Common myeloid progenitor, CD34-positive (primary cell): ENCODE measurements at places on chromosomes 3 and 15.
A peak's percentile ranks its signal among the peaks of the same experiment; 100 is the strongest.

- DNase-seq: no peak
Observed at GRCh38 chr15:42387603-42388002, 28.3 kb downstream of the CAPN3 start.

DNA sequence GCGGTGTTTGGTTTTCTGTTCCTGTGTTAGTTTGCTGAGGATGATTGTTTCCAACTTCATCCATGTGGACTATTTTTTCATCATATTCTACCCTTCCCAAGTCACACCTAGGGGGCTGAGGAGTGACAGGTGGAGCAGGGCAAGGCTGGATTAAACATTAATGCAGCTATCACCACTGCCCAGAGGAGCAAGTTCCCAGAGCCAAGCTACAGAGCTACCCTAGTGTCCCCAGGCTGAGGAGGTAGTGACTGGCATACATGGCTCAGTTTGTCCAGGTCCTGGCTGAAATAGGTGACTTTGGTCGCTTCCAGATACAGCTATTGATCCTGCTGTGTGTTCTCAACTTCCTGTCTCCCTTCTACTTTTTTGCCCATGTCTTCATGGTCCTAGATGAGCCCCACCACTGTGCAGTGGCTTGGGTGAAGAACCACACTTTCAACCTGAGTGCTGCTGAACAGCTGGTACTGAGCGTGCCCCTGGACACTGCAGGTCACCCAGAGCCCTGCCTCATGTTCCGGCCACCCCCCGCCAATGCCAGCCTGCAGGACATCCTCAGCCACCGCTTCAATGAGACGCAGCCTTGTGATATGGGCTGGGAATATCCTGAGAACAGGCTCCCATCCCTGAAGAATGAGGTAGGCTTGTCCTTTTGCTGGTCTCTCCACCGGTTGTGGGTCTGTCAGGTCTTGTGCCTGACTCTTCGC is at the start of gene SLC22A13:
TSS of gene SLC22A13 (plus strand) at position 209 of the 704 bp plus-strand sequence. CDS start at position 258, 49 bp downstream.
- DNase-seq: no peak

DNA sequence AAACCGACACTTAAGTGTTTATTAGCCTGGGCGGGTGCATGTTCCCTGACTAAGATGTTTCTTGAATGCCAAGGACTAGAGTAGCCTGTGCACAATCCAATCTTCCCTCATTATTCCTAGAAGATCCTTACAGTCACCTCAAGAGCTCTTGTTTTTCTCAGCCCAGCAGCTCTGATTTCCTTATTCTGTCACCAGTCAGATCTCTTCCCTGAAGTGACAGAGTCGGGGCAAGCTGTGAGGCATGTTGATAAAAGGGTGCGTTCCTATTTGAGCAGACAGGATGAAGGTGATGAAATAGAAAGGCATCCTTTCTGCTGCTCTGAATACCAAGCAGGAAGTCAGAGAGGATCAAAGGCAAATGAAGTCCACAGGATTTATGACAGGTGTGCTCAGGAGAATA is 125.6 kb upstream of the MCTP2 start:
- no peak for DNase-seq

DNA sequence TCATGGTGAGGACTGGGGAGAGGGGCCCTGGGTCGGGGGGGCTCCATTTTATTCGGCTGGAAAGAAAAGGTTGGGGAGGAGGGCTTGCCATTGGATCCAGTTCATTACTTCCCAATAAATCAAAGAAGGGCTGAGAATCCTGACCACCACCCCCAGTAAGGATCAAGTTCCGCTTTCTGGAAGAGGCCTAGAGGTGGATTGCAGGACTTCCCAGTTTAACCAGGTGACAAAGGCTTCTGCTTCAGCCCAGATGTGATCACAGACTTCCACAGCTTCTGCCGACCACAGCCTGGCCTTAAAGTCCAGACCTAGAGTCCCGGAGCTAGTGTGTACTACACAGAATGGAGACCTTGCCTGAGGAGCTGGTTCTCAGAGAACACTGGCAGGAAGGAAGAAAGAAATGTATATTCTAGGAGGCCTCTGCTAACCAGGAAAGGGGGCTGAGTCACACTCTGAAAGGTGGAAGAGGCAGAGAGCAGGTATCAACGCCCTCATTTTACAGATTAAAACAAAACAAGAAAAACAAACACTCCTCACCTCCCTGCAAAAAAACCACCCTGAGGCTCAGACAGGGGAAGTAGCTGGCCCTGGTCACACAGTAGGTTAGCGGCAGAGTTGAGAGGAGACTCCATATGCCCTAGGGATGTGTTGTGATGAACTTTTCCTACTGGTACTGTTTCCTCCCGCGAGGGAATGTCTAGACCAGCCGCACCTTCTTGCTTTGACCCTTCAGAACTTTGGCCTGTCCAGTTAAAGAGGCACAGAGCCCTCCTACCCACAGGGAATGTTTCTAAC is 1.1 kb upstream of the CEMIP start:
- DNase-seq: no peak

DNA sequence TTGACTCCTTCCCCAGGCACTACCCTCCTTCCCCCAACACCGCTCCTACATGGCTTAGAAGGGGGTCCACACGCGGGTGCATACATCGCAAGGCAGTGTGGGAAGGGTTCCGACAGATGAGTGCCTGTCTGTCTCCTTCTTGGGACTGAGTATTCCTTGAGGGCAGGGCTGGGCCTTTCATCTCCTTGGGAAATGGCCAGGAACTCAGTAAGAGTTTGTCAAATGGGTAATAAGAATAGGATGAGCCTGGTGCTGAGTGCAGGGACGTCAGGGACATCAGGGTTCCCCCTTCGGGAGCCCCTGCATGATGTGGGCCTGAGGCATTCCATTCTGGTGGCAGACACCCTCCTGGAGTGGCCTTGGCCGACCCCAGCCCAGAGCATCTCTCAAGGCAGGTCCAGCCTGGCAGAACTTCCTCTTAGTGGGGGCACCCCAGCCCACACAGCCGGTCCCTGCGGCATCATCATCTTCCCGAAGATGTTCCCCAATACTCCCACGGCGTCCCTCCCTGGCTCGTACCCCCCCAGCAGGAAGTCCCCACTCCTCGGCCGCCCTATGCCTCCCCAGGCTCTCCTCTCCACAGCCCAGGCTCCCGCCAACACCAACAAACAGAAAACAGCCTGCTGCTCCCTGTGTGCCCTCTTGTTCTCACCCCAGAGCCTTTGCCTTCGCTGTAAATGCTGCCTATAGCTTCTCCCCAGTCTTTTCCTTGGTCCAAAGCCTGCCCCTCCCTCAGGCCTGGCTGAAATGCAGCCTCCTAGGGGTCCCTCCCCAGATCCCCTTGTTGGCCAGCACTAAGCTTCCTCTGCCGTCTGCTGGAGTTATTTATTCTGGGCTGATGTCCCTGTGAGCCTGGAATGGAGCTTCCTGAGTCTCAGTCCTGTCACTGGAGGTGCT is 67.5 kb upstream of the LCTL start:
- DNase-seq: no peak

- DNase-seq: no peak
Observed at GRCh38 chr15:55124616-55125015, 72.1 kb downstream of the RSL24D1 start.

- DNase-seq: no peak
Observed at GRCh38 chr3:106193876-106194275, 325.1 kb upstream of the CBLB start.

DNA sequence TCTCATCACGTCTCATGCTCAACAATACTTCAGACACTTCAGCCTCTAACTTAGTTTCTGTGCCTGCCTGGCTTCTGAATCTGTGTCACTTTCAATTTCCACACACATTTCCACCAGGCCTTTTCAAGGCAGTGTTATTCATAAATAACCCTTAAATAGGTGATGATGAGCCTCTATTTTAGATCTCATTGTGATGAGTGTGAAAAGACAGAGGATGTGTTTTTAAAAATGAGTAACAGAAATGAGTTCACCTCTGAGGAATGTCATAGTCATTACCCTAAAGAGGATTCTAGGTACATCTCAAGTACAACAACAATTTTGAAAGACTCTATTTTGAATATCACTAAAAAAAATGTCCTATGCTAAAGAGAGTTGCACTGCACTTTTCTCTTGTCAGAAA is 64.6 kb downstream of the STAC start:
- DNase-seq: no peak

DNA sequence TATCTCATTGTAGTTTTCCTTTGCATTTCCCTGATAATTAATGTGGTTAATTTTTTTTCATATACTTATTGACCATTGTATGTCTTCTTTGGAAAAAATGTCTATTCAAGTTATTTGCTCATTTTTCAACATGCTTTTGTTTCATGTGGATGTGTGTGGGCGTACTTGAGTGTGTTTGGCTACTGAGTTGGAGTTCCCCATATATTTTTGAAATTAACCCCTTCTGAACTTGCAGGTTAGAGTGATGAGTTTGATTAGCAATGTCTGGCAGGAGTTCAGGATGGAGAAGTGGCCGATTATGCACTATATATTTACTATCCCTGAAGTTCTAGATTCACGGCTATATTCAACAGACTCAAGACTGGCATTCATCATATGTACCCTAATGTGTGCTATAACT is 250.4 kb upstream of the TTC14 start:
- no peak for DNase-seq

GRCh38 chr15:91445695-91446228 is 345.7 kb downstream of the SV2B start:
- no peak for DNase-seq

DNA sequence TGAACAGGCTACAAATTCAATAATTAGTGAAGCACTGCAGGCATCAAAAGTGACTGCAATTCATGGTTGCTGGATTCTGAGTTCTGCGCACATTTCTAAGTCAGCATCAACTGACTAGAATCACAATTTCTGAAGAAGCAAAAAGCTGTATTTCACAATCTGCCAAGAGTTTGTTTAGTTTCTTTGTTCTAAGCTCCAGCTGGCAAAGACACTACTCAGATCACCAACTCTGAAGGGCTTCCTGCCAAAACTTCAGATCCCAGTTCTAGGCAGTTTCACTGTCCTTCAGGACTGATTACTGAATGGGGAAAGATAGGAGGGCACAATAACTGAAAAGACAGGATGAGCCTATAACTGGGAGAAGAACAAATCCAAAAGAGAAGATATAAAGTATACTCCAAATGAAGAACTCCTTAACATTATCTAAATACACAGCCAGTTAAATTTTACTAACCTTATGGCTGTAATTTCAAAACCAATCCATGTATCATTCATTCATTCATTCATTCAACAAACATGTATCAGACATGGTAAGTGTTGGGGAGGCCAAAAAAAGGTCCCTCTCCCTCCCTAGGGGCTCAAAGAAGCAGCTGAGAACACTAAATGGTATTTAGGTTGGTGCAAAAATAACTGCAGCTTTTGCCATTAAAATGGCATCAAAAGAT is 17.1 kb downstream of the TJP1 start:
- no peak for DNase-seq

DNA sequence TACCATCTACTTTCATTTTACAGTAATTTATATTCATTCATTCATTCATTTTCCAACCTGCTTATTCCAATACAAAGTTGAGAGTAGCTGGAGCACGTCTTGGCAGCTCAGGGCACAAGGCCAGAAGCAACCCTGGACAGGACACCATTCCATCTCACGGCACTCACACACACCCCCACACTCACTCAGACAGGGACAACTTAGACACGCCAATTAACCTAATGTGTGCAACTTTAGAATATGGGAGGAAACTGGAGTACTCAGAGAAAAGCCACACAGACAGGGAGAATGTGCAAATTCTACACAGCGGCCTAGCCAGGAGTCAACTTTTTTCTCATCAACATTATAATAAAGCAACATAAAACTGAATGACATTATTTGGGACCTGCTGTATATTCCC is 46.7 kb downstream of the IGF2BP2 start:
- DNase-seq: no peak

GRCh38 chr15:83446904-83447709 is at the start of gene SH3GL3:
Gene SH3GL3, plus strand, starts transcription at chr15:83447341. Its CDS starts 193 bp downstream, at chr15:83447534.
- peak; percentile 83 for DNase-seq

- no peak for DNase-seq
Observed at GRCh38 chr15:99138491-99138982, 33.7 kb downstream of the SYNM start.

GRCh38 chr3:62109534-62109933 is 263.8 kb downstream of the FEZF2 start:
- DNase-seq: no peak

- peak; percentile 93 for DNase-seq
Observed at GRCh38 chr3:44235604-44236484, 5.8 kb upstream of the TOPAZ1 start.

- no peak for DNase-seq
Observed at GRCh38 chr3:115615001-115615814, 8.1 kb upstream of the GAP43 start.

GRCh38 chr15:43948691-43949325 is 122.0 kb downstream of the WDR76 start:
- DNase-seq: no peak

DNA sequence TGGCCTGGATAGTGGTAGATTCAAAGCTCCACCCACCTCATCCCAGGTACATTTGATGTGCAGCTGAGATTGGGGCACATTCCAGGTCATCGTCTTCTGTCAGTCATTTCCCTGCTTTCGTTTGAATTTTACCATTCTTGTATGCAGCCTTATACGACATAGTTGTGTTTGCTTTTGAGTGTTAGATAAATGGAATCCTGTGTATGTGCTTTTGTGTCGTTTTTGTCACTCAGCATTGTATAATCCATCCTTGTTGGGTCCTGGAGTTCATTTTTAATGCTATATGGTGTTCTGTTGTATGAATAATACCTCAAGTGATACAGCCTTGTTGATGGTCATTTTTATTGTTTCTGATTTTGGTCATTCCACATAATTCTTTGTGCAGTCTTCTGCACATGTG is 7.3 kb downstream of the RCCD1 start:
- no peak for DNase-seq

DNA sequence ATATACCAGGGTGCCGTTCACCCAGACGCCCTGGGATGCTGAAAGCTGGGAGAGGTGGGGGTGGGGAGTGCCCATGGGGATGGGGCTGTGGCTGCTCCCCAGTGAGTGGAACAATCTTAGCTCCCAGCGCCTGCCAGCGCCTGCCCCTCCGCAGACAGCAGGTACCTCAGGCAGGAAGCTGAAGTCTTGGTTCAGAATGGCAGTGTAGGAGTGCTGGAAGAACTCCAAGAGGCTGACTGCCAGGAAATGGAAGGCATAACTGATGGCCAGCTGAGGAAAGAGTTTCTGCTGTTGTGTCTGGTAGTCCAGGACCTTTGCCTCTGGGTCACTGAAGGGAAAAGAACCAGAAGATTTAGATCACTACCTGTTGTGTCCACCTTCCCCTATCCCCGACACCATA is 8.4 kb downstream of the ACOX2 start:
- DNase-seq: peak; percentile 19
